GM12892 (cell line): ENCODE measurements at places on chromosomes 2 and 18.

GRCh38 chr2:58045580-58046334 lies 849 bp upstream of the VRK2 start:
- DNase-seq: no peak

- DNase-seq: no peak
These were observed 117.6 kb downstream of the SMAD7 start for GRCh38 chr18:48832938-48833700.

GRCh38 chr2:72138921-72139381 lies 8.7 kb downstream of the CYP26B1 start:
- no peak for DNase-seq

- DNase-seq: no peak
These were observed 31.8 kb upstream of the FSHR start for GRCh38 chr2:49186050-49186648.

- DNase-seq: no peak
These were observed 3.4 kb downstream of the COLEC11 start for GRCh38 chr2:3598197-3598910.

DNA sequence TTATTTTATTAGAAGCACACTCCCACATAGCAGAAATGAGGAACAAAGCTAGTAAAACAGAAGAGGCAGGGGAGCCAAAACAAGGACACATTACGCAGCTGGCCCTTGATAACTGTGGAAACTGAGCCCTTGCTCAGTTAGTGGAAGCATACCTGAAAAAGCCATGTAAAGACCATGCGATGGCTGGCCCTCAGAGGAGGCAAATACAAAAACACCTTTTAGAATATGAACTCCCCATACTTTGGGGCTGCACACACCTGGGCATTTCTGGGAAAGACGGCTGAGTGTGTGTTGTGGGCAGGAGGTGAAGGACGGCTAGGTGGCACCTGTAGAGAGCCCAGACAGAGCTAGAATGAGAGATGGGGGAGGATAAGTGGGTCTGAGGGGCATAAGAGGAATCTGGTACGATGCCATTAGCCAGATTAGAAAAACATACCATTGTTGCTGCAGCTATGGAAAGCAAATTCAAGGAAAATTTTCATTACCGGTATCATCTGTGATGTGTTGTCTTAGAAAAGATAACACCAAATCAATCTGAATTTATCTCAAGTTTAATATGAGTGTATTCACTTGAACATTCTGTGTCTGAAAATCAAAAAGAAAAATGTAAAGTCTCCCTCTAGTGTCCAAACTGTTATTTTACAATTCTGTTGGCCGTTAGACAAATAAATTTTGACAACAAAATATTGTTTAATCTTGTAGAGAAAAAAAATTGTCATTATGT lies 45.2 kb upstream of the SULT1C3 start:
- no peak for DNase-seq

GRCh38 chr2:219856602-219857001 lies 229.2 kb downstream of the SLC4A3 start:
- no peak for DNase-seq

DNA sequence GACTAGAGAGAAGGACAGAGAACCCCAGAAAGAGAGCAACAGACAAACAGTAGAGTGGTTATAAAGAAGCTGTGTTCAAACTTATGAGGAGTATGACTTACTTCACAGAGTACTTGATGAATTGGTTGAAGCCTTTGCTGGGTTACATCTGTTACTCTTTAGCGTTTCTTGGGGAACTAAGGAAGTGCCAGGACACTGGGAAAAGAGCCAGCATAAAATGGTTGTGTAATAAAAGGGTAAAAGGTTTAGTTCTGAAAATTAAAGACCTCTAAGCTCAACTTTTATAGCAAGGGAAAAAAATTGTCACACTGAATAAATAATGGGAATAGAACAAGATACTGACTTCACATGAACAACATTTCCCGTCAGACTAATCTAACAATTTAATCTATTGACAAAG lies 17.0 kb upstream of the STAT4 start:
- DNase-seq: no peak

DNA sequence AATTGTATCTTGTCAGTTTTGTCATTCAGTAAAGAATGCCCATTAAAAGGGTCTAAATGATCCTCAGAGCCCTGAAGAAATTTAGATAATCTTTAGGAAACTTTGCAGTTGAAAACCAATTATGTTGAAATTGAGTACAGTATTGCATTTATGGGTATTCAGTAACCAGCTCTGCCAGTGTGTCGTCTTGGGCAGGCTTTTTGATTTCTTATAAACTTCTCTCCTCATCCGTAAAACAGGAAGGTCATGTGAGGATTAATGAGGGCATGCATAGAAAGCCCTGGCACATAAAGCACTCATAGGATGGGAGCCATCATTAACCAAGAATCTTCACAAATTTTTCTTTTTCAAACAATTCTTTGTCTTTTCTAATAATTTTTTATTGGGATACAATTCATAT lies 14.8 kb downstream of the PNO1 start:
- no peak for DNase-seq

GRCh38 chr2:177262092-177262491 lies 2.4 kb downstream of the NFE2L2 start:
- DNase-seq: no peak

- DNase-seq: no peak
These were observed 44.8 kb upstream of the STRN start for GRCh38 chr2:37011130-37011529.

DNA sequence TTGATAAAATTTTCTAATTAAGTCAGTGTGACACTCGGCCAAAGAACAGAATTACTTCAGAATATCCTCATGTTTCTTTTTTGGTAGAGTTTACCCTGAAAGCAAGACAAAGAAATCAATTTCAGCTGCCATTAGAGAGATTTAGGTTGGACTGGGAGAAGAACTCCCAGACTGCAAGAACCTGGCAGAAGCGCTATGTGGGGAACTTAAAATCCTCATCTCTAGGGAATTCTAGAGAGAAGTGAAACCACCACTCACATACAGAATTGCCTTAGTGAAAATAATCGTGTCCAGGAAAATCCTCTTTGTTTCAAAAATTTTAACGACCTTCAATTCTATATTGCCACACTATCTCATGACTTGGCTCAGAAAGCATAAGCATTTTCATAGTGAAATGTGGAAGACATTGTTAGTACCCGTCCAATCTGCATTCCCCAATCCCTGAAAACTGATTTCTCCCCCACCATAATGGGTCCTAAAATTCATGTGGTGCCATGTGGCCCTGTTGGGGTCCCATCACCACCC lies 297.3 kb upstream of the MEIS1 start:
- DNase-seq: no peak

GRCh38 chr2:161173541-161174194 lies 13.4 kb downstream of the TANK start:
- no peak for DNase-seq

- no peak for DNase-seq
These were observed 21.6 kb downstream of the OSR1 start for GRCh38 chr2:19336781-19337180.

GRCh38 chr2:46722142-46722541 lies 193.5 kb downstream of the MCFD2 start:
- DNase-seq: no peak

GRCh38 chr2:103402944-103403343 lies 641.1 kb downstream of the TMEM182 start:
- DNase-seq: no peak

DNA sequence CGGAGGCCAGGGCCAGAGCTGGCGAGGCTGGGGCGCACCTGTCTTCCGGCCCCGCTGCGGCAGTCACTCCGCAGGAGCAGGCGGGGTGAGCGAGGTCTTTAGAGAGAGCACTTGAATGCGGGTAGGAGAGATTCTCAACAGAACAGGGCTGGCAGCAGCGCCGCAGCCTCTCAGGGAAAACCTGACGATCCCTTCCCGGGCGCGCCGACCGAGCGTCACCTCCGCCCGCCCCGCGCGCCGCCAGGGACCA lies 526 bp downstream of the PRKRA start:
- DNase-seq: no peak

DNA sequence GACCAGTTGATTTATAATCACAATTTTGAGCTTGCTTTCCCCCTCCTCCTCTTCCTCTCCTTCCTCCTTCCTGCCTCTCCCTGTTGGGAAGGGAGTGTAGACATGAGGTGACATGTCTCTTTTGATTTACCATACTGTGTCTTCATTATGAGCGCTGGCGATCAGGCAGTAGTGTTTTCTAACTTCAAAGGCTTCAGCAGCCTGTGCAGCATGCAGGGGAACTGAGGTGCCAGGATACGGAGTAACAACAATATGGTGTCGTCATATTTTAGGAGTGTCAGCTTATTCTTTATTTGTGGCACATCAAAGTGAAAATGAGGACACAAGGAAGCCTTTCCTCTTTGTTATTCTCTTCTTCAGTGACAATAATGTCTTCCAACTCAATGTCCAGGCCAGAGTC lies 864.2 kb downstream of the SLC4A3 start:
- DNase-seq: no peak

DNA sequence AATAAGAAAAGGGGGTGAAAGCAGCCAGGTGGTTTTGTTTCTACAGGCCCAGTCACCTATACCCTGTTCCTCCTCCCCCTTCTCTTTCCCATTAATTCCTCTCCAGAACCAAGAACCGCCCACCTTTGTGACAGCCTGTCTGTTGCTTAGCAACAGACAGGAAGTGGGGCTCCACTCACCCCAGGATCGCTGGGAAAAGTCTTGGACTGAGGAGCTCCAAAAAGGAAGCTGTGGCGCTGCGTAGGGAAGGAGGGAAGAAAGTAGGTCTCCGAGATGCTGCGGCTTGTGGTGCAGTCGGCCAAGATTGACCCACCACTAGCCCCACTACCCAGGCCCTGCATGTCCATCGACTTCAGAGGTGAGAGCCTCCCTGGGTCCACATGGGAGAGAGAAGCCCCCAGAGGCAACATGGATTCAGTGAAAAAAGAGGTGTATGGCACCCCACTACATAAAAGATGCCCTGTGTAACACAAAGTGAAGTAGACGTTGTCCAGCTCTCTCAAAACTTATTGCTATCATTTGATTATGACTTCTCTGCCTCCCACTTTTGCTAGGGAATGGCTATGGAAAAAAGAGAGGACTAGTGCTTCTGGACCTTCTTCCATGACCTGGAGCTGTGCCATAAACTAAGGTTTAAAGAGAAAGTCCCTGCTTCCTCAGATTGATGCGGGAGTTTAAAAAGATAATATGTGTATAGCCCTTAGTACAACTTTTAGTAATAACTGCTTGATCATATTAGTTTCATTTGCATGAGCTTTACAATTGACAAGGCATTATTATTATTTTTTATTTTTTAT lies at the start of gene FER1L5:
Gene FER1L5 (plus strand): TSS at position 201 of the 797 bp plus-strand sequence. CDS start 73 bp downstream, at position 274.
- DNase-seq: no peak

DNA sequence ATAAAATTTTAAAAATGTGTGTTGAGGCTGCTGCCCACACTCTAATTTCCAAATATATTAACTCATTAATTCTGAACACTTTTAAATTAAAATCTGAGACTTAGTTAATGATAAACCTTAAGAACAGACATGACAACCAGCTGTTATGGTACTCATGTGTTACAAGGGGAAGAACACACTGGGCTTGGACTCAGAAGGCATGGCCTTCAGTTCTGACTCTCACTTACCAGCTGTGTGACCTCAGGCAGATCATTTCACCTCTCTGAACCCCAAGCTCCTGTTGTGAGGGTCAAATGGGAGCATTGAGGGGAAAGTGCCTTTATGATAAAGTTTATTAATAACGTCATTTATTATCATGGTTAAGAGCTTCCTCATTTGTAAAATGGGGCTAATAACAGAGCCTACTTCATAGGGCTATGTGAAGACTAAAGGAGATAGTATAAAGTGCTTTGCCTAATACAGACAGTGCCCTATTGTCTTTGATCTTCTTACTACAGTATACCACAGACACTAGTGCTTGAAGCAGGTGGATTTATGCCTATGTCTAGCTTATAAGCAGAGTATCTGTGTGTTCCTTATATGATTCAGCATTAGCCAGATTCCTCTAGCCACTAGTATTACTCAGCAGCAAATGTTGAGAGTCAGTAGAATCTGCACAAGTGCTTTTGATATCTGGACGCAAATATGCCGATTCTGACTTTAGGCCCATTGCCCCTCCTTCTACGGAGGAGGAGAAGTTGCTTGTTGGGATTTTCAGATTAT lies 99.6 kb downstream of the SGPP2 start:
- DNase-seq: no peak

DNA sequence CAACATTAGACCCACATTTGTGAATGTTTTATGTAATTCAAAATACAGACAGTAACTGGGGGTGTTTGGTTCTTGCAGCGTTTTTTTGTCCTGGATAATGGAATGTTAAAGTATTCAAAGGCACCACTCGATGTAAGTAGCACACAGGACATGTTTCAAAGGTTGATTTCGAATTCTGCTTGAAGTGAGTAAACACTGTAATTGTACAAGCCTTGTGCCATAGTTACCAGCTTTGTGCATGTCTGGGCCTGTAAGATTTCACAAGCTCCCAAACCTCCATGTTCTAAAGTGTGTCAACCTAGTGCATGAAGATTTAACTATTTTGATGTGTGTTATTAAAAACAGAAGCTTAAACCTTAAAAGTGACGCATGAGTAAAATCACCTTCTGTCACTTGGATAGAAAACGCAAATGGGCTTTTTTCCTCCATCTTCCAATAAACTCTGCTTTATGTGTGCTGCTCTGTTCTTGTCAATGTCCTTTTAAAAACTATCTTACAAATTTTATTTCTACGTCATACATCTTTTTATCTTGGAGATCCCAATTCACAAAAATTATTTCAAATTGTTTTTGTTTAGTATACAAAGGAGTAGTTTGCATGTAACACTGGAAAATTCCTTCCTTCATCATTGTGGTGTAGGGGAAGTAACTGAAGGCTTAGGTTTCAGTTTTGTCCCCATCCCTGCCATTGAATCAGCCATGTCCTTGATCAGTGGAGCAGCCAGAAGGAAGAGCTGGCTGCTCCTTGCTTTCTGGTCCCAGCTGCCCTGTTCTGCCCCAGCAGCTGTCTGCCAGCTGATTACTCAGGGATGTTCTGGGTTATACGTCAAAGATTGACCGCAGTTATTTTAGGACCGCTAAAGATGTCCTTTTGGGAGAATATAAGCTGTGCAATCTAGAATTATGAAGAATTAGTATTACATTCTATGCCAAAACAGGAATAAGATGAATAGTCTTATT lies 119.2 kb downstream of the PRKRA start:
- no peak for DNase-seq

GRCh38 chr2:54909001-54909400 lies 141.2 kb downstream of the RTN4 start:
- no peak for DNase-seq

GRCh38 chr2:130755256-130756052 lies at the start of gene AMER3:
AMER3 (plus strand) TSS chr2:130755540; CDS start chr2:130762073, 6,533 bp downstream.
- DNase-seq: no peak

GRCh38 chr2:203687165-203687564 lies 19.3 kb upstream of the CD28 start:
- DNase-seq: no peak

GRCh38 chr2:147017951-147018645 lies 826.7 kb upstream of the ACVR2A start:
- no peak for DNase-seq

DNA sequence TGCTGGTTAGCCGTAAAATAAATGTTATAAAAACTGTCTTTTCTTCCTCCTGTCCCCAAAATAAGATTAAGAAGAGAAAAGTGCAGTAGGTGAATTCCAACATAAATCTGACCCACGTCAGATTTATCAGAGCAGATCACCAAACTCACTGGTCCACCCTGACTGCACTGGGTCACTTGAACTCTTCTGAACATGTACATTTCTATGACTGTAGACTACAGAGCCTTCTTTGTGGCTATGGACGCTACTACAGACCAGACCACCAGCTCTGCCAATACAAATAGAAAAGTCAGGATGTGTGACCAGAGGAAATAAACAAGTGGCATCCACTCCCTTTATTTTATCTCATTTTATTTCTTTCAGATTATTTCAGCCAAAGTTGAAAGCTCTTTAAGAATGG lies 11.6 kb downstream of the DSG2 start:
- DNase-seq: no peak
